ENCODE measurements at places on chromosomes 11 and 22.

GRCh38 chr11:2827256-2827655, 58.3 kb downstream of the CDKN1C start:
- DNase-seq: no peak

DNA sequence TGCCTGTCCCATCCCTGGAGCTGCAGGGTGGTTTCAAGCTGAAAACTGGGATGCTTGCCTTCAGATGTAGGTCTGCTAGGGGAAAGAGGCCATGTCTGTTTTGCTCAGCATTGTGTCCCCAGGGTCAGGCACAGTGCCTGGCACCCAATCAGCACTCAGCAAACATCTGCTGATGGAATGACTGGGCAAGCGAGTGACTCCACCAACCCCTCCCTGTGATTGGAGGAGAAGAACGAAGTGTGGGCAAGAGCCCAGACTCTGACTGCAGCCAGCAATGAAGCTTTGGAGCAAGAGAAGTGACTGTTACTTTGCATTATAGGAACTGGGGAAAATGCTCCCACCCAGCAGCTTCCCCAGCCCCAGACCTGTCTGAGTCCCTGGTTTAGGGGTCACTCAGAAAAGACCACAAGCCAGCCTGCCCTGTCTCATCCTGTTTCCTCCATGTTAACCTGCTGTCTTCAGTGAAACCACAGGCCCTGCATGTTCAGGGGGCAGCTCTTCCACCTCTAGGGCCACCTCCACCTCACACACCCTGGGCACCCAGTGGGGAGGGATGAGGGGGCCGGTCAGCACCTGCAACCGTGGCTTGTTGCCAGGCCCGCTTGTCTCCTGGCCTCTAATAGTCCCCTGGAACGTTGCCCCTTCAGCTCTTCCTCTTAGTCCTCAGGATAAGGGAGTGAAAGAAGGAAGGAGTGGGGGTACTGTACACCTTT, 147.4 kb downstream of the TRIM29 start:
- DNase-seq: no peak

DNA sequence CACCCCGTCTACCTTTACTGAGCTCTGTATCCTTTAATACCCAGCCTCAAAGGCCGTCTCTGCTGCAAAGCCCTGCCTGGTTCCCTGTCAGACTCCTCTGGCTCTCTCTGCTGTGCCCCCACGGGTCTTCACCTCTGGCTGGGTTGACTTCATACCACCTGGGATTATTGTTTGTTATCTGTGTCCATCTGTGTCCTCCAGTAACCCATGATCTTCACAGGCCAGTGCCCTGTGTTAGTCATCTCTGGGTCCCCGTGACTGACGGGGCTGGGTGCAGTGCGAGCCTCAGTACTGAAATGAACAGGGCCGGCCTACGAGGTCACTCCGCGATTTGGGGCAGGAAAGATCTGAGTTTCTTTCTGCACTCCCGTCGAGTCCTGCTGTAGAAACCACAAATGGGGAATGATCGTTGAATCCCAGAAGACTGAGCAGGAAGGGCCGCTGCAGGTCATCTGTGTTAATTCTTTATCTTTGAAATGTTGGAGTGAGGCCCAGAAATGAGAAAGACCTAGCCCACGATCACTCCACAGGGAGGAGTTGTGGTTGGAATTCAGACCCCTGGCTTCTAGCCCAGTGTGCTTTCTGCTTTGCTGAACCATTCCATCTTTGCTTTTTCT, 12.3 kb upstream of the TUB start:
- DNase-seq: no peak

DNA sequence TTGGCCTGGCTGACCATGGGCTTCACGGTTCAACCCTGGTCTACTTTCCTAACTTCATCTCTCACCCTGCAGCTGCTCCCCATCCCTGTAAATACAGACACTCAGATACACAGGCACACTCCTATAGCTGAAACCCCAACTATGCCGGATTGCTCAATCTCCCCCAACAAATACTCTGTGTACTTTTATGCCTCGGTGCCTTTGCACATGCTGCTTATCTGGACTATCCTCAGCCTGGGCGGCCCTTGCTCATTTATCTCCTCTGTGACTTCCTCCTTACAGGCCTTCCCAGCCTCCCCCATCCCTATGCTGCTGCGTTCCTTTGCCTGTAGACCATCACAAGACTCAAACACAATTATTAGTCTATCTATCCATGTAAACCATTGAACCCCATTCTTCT, 76.6 kb downstream of the PKNOX2 start:
- DNase-seq: no peak

- DNase-seq: no peak
Measured at GRCh38 chr22:34236527-34236926, 316.3 kb upstream of the LARGE1 start.

DNA sequence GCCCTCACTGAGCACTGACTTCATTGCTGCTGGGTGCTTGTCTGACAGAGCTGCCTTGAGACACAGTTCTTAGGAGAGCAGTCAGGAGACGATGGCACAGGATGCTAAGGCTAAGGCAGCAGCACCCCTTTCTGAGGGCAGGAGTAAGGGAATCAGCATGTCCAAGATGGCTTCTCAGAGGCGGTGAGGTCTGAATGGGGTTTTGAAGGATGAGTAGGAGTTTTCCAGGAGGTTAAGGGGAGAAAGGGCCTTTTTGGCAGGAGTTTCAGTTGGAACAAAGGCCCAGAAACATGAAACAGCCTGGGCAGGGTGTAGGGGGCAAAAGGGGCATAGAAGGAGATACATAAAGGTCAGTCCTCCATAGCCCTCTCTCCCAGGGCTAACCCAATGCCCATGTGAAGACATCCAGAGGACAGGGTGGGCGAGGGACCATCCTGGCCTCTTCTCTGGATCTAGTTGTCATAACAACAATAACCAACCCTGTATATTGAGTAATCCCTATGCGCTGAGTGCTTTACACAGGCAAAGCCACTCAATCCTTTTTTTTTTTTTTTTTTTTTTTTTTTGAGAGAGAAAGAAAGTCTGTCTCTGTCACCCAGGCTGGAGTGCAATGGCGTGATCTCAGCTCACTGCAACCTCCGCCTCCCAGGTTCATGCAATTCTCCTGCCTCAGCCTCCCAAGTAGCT, 19.0 kb downstream of the CYTH4 start:
- DNase-seq: no peak

DNA sequence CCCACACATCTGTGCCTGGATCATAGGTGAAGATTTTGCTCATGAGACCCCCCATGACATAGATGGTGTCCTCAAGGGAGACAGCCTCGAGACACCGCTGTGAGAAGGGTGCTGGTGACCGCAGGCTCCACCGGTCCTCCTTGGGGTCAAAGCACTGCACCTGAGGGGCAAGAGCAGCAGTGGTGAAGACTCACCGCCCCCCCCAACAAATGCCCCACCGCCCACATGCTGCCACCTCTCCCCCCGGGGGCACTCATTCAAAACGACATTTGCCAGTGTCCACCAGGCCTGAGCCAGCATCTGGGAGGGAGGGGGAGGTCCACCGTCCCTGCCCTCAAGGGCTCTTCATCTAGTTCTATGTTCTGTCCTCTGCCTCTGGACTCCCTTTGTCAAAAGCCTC, 9.3 kb downstream of the KLHL35 start:
- DNase-seq: no peak

DNA sequence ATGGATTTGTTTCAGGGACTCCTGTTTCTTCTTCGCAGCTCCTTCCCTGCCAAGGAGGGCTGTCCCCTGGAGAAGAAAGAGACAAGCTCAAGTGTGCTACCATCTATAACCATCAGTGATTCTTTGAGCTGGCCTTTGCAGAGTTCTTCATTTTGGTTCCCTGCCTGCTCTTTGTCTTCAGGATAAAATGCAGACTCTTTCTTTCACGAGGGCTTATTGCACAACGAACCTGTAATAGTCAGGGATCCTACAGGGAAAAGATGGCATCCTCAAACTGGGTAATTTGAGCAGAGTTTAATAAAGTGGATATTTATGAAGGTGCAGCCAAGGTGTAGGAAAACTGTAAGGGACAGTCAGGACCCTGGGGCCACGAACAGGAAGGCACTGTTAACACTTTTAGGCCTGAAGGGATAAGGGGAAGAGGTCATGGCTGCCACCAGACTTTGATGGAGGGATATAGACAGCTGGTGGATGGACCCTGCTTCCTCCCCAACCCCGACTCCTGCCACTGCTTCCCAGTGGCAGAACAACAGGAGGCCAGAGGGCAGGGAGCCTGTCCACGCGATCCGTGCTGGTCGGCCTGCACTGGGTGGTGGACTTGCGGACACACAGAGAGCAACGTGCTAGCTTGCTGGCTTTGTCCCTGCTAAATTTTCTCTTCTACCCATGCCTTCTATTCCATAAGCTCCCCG, 767.0 kb downstream of the NTM start:
- DNase-seq: no peak

All from HuH-7.5 (cell line).